ENCODE measurements at places on chromosomes 1 and 21.

GRCh38 chr1:246971090-246971721 lies 36.7 kb downstream of the ZNF695 start:
- DNase-seq = peak; percentile 38

GRCh38 chr1:108645564-108646184 lies 15.2 kb downstream of the HENMT1 start:
- DNase-seq = no peak

DNA sequence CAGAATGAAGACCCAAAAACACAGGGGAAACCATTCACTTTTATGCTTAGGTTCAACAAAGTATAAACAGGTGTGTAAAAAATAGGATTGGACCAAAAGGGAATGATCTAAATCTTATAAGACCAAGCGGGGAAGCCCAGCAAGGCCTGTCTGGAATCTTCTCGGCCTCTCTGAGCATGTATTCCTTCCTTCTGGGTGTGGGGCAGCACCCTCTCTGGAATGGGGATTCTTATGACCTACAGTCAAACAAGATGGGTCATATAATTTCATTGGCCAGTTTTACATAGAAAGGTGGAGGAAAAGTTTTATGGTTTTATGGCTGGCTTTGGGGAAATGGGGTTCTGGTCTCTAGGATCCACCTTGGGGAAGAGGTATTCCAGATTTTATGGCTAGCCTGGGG lies 11.2 kb downstream of the KCNK1 start:
- no peak for DNase-seq

DNA sequence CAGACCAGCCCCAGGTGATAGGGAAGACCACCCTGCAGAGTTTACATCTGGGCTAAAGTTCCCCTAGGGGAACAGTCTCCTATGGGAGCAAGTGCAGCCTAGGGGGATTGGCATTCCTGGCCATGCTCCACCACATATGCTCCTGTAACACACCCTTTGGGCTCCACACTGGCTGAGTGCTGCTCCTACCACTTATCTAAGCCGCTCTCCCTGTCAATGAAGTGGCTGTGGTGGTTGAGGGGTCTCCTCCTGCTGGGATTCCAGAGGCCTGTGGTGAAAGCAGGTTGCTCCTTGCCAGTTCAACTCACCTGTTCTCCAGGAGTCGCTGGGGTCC lies 51.1 kb downstream of the COL24A1 start:
- no peak for DNase-seq

GRCh38 chr1:205976708-205977401 lies 26.3 kb downstream of the RAB7B start:
- DNase-seq = no peak

DNA sequence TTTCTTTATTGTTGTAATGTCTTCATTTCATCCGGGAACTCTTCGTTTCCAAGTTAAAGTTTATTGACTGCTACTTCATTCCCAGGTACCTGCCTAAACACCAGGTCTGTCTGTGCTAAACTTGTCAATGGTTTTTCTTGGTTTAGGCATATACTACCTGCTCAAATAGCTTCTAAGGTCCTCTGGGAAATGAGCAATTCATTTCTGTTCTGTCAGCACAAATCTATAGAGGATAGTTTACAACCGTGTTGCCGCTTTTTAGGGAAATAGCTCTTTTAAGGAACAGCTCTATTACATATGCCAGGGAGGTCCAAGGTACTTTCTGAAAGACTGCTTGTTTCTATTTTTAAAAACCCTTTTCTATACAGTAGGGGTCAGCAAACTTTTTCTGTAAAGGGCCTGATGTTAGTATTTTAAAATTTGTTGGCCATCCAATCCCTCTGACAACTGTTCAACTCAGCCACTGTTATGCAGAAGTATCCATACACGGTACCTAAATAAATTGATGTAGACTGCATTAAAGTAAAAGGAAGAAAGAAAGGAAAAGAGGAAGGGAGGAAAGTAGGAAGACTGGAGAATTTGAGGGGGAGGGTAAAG lies 222.7 kb upstream of the PTBP2 start:
- no peak for DNase-seq

DNA sequence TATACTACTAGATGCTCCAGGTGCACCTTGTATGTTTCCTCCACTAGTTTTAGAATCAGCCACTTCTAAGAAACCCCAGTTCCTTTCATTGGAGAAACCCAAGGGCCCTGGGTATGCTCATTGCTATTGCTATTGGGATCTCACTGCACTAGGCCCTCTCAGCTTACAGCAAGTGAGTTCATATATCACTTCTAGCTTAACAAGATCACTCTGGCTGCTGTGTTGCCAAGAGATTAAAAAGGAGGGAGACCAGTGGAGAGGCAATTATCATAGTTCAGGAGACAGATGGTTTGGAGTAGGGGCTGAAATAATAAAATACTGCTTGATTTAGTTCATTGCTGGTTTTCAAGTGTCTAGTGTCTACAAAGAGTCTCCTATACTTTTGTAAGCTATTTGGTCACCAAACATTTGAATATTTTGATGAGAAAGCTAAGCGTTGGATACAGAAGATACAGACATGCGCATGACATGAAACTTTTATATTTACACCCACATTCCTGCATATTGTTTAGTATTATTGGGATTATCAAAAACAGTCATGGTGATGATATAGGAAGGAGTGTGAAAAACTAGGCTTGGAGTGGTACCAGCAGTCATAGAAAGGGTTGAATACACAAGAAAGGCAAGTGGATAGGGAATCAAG lies 671.9 kb downstream of the ADGRL2 start:
- DNase-seq = no peak

DNA sequence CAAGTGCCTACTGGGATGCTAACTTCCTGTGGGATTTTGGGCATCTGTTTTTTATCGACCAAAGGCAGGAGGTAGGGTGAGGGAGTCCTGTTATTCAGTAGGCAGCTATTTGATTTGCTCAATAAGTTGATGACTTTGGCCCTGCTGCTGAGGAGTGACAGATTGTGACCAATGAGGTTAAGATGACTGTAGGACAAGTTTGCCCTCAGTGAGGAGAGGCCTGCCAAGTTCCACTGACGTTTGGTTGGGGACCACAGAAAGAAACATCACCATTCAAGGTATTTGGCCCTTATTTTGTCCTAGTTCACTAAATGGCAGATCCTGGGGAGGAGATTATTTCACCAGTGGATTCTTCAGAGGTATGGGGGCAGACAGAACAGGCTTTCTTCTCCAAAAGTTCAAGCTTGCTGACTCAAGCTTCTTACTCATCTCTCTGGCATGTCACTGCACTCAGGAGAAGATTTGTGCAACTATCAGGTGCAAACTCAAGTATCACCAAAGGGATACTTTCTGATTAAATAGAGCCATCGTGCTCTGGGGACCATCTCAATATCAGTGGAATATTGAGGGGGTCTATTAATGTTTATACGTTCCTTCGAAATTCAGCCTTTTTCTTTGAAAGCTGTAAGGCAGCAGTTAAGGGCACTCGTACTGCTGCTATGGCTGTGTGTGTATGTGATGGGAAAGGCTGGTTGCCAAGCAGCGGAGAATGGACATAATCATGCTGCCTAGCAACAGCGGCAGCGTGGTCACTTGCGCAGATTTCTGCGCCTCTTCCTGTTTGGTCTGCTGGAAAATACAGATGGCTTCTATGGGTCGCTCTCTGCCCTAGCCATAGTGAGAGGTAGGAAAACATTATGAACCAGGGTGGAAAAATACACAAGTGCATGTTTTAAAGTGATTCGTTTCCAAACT lies 78.7 kb downstream of the PBX1 start:
- no peak for DNase-seq

GRCh38 chr1:46477153-46477929 lies 12.3 kb upstream of the DMBX1 start:
- peak; percentile 78 for DNase-seq

All from stimulated activated CD4-positive, alpha-beta T cell treated with anti-CD3 and anti-CD28 coated beads, TNF-alpha, amount 100 ng/mL, for 24 hours (primary cell).